ENCODE measurements at places on chromosomes 5 and 9.

GRCh38 chr9:121731919-121732318 lies 80.5 kb downstream of the DAB2IP start:
- no peak for DNase-seq

DNA sequence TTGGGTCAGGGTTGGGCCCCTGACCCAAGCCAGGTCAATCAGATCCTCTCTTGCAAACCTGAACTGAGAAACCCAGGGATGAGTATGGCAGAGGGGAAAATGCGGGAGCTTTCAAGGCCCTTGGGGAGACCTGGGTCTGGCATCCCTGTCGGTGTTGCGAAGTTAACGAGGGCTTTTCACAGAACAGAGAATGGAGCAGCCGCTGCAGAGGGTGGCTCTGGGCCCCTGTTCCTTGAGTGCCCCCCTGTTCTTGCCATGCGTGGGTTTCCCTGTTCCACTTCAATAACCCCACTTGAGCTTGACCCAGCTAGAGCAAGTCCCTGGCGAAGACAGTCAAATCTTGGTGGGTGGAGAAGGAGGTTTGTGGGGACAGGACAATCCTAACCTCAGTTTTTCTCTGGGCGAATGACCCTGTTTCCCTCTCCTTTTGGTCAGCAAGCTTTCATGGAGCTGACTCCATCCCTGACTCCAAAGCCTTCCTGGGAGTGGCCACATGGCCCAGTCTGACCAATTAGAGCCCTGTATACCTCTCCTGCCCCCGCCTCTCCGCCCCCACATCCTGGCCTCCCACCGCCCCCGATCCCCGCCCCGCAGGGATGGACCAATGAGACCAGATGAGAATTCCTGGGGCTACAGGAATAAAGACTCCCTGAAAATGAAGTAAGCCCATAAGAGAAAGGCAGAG lies 2.9 kb upstream of the VDAC1 start:
- DNase-seq, result no peak

GRCh38 chr5:156920042-156920860 lies 42.8 kb downstream of the TIMD4 start:
- peak; percentile 84 for DNase-seq

GRCh38 chr9:4769321-4770080 lies 23.2 kb upstream of the RCL1 start:
- peak; percentile 44 for DNase-seq

GRCh38 chr9:116953271-116953670 lies 266.2 kb downstream of the TRIM32 start:
- DNase-seq, result no peak

GRCh38 chr5:106014262-106014661 lies 1656.5 kb downstream of the EFNA5 start:
- DNase-seq, result no peak

GRCh38 chr5:172935096-172935495 lies 24.1 kb upstream of the RPL26L1 start:
- no peak for DNase-seq

GRCh38 chr9:127876764-127877562 lies 512 bp downstream of the AK1 start:
- no peak for DNase-seq

- no peak for DNase-seq
Observed at GRCh38 chr9:87959916-87960581, 14.3 kb downstream of the CDK20 start.

DNA sequence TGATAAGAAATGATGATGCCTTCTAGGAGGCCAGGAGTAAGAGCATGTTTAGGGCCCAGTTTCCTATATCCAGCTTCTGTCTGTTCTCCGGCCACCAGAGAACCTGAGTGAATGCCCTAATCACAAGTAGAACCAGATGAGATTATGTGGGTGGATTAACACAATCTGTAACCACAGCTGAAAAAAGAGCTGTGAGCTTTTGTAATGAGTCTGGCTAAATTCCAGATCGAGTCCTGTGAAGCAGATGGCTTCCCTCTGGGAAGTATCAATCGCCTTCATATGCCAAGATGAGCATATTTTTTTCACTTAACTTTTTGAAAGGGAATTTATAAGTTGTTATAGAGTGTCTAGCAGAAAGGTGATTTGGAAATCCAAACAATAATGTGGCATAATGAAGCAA lies 99.8 kb downstream of the NNT start:
- no peak for DNase-seq

- no peak for DNase-seq
Observed at GRCh38 chr9:38316166-38316780, 76.2 kb upstream of the ALDH1B1 start.

GRCh38 chr5:123755653-123756317 lies 243.8 kb downstream of the CSNK1G3 start:
- DNase-seq, result no peak

DNA sequence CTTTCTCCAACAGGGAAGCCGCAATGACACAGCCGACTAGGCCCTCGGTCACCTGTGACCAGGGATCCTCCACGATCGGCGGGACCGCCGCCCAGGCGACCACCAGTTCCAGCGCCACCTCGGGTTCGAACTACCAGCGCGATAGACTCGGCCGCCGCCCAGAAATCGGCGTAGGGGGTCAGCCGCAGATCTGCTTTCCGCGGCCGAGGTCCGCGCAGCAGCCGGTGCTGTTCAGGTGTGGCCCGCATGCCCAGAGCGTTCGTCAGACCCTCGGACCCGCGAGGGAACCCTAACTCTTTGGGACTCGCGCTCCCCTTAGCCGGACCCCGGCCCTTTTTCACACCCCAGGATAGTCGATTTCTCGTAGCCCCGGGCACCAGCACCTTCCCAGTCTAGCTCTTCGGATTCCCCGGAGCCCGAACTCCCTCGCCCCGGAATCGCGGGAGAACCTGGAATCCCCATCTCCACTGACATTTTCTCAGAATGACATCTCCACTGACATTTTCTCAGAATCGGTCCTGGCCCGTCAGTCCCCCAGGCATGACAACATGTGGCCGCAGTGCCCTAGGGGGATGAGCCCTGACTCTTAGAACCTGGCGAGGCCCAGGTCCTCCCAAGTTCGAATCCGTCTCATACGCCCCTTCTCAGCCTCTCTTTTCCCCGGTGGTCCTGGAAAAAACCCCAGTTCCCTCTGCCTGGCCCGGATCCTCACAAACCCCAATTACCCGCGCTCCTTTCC lies 428 bp downstream of the C5orf52 start:
- no peak for DNase-seq

- DNase-seq, result no peak
Observed at GRCh38 chr9:32627394-32627954, 8.0 kb downstream of the TAF1L start.

DNA sequence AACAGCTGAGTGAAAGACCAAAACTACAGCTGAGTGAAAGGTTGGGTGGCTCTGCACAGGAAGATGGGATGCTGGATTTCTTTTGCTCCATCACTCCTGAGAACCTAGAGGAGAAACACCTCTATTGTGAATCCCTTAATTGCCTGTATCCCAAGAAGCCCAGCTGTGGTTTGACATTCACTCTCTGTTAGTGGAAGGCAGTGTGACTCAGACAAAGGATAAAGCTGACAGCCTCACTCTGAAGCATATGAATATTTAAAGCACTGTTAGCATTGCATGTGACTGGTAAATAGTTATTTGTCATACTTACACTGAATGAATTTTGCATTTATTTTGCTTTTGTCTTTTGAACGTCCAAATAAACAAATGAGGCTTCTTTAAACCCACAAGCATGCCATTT lies 367.1 kb upstream of the RIOK2 start:
- no peak for DNase-seq

DNA sequence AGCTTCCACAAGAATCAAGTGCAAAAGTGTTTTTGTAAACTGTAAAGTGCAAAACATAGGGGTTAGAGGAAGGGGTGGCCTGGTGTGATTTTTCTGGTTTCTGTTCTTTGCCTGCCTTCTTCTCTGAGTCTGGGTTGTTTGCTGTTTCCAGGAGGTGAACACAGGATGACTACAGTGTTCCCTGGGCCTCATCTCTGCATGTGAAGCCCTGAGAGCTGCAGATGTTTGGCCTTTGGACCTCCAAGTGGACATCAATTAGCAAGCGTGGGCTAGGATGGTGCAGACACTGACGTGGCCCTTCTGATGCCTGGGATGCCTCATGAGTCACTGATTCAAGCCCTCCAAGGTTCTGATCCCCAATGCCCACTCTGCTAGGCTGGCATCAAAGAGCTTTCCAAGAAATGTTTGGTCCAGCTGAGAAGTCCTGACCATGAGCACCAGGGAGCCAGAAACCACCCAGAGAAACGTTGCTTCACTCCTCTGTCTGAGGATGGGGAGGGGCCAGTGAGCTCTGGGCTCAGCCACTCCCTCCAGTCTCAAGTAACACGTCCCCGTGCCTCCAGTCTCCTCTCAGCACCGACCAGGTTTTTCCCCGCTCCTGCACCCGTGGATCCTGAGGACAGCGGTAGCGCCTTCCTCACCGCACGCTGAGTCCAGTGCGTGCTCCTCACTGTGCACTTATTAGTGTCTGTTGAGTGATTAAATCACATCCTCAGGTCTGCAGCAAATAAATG lies 7.6 kb downstream of the IL9 start:
- no peak for DNase-seq

DNA sequence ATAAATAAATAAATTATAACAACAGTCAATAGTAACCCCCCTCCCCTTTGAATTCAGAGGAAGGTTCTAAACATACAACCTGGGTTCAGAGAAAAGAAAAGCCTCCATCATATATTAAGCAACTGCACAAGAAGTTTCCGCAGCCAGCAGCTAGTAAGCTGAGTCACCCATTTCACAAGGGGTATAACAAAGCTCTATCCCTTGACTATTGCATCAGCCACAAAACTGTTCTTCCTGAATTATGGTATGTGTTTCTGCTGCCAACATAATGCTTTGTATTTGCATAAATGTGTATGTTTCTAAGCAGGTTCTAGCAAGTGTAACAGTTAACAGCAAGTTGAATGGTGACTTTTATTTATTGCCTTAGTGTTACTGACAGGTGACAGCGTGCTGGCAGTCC lies 6.8 kb upstream of the CEP120 start:
- DNase-seq, result no peak

GRCh38 chr5:93575461-93576414 lies 5.3 kb downstream of the NR2F1-AS1 start:
- no peak for DNase-seq

DNA sequence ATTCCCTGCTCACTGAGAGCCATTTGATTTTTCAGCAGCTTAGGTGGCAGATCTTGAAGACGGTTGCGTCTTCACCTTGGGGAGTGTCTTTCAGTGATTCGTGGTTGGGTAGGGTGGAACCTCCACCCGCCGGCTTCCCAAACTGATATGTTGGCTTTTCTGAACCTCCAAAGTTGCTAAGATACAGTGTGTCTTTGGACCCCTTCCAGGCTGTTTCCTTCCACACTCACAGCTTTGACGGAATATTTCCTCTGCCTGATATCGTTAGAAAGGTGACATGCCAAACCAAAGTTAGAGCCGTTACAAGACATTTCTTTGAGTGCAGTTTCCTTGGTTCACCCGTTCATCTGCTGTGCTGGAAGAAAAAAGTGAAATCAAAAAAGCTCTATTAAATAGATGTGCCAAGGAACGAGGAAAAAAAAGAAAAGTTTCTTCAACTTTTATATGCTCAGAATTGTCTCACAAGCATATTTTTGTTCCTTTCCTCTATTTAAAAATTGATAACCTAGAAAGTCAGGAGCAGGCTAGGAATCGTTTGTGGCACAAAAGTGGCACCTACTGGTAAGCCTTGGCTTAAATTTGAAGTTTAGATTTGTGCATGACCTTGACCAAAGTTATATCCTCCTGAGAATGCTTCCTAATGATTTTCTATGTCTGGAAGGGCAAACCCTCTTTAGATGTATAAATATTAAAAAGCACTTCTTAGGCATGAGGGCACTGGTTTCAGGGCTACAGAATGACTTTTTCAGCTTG lies 270.7 kb upstream of the WWC1 start:
- DNase-seq, result no peak
